NK-92 treated with Interleukin-12 subunit alpha and Interleukin-12 subunit beta, amount 100 ng/mL, for 24 hours (cell line): ENCODE measurements at places on chromosomes 2 and 18.

- DNase-seq, result no peak
These were observed 163.0 kb downstream of the PHLPP1 start for GRCh38 chr18:62878305-62878704.

- DNase-seq, result no peak
These were observed 9.5 kb upstream of the RNF103 start for GRCh38 chr2:86633155-86633651.

- DNase-seq, result no peak
These were observed 61.5 kb downstream of the TNS1 start for GRCh38 chr2:217941339-217941738.

- DNase-seq, result no peak
These were observed 448.6 kb downstream of the BCL11A start for GRCh38 chr2:60104514-60105505.

GRCh38 chr2:64656379-64656778 lies 2.7 kb upstream of the SERTAD2 start:
- no peak for DNase-seq

DNA sequence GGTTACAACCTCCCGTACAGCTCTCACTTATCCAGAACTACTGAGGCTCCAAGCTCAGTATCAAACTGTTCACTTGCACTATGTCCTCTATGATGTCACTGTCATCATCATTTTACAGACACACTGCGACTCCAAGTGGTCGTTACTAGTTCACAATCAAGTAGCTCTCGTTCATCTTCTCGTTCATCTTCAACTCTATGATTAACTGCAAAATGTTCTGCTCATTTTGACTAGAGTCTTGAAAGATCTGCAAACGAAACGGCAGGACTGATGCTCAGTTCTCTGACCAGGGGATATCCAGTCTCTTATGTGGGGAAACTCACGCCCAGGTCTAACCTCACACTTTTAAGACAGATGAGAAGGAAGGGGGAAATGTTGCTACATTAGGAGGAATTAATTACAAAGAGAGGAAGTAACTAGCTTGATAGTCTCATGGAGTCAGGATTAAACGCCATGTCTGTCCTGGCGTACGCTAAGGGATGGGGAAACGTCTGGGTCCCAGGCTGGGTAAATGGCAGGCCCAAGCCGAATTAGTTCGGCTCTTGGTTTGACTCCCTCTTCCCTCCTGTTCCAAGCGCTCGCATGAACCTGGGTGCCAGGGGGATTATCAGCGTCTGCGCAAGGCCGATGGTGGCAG lies 794 bp upstream of the CHCHD5 start:
- DNase-seq, result no peak

GRCh38 chr2:241107031-241107783 lies 5.1 kb upstream of the MTERF4 start:
- no peak for DNase-seq

DNA sequence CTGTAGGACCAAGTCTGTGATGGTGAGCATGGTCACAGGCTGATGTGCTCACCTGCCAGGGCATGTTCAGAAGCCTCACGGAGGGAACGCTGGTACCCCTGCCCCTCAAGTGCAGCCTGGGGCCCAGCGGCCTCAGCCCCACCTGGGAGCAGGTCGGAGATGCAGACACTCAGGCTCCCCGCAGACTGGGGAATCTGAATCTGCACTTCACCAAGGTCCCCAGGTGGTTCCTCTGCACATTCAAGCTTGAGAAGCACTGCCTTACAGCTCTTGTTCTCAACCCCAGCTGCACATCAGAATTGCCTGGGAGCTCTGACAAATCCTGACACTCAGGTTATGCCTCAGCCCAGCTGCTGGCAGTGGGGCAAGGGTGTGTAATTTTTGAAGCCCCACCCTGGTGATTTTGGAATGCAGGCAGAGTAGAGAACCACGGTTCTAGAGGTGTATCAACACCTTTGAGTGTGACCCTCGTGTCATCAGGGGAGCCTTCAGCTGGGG lies 54.8 kb downstream of the CRACDL start:
- DNase-seq, result no peak

GRCh38 chr18:76255070-76255683 lies 239.9 kb downstream of the ZNF516 start:
- DNase-seq, result no peak

GRCh38 chr2:219803294-219803693 lies 175.9 kb downstream of the SLC4A3 start:
- DNase-seq, result no peak

DNA sequence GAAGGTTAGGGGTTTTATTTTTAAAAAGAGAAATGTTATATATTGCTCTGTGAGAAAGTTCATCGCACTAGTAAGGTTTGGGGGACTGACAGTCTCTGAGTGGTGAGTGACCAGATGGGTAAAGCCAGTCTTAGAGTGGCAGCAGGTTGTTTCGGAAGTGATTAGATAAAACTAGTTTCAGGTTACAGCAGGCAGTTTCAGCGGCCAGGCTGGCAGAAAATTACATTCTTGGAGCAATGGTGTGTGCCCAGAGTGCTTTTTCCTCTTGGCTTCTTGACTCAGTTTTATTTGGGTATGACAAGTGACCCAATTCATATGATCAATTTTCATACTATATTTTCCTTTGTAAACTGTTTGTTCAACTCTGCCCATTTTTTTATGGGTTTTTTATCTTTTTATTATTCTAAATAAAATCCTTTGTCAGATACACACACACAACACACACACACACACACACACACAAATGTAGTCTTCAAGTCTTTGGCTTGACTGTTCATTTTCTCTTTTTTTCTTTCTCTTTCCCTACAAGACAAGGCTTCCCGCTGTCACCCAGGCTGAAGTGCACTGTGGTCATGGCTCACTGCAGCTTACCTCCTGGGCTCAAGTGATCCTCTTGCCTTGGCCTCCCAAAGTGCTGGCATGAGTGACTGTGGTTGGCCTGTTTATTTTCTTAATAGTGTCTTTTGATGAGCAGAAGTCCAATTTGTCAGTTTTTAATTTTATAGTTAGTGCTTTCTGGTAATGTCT lies 30.9 kb downstream of the RALBP1 start:
- no peak for DNase-seq

DNA sequence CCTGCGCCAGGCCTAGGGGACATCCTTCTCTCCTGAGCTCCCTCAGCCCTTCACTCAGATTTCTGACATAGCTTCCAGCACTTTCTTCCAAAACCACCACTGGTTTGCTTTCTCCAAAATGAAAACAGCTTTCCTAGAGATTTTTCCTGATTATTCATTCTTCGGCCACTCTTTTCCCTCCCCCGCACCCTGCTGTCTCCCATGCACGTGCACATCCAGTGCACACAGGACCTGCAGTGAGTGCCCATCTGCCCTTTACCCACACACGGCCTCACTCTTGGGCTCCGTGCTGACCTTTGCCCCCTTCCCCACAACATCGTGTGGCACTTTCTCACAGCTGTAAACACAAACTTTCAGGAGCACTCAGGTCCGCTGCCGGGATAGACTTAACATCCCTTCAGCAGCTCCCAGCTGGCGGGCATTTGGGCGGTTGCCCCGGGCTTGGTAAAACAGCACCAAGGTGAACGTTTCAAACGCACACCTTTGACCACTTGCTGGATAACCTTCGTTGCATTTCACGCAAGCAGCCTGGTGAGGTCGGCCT lies 25.8 kb downstream of the KIF1A start:
- no peak for DNase-seq

- DNase-seq, result no peak
These were observed 114.0 kb downstream of the CYP26B1 start for GRCh38 chr2:72033636-72034035.

- DNase-seq, result no peak
These were observed 245.7 kb downstream of the SP3 start for GRCh38 chr2:173719471-173719870.

DNA sequence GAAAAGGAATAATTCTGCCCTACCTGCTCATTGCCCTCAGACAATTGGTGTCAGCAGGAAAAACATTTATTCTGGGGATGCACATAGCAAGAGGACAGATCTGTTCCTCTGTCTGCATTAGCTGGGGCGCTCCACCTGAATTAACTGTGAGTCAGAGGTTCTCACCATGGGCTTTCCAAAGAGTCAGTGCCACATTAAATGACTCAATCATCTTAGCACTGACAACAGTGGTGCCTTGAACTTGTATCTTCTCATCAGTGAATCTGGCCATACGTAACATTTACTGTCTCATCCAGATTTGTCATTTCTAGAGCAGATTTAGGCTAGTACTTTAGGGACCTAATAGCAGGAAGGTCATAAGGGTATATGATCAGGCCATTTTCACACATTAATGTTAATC lies 358.1 kb upstream of the CRIM1 start:
- DNase-seq, result no peak

GRCh38 chr2:60962528-60962927 lies 55.0 kb upstream of the PEX13 start:
- DNase-seq, result no peak

- DNase-seq, result no peak
These were observed 1541.9 kb upstream of the PIK3C3 start for GRCh38 chr18:40413160-40413559.

- no peak for DNase-seq
These were observed 11.7 kb upstream of the NAPG start for GRCh38 chr18:10514082-10514481.

- no peak for DNase-seq
These were observed 117.5 kb upstream of the CRIM1 start for GRCh38 chr2:36238106-36238505.

DNA sequence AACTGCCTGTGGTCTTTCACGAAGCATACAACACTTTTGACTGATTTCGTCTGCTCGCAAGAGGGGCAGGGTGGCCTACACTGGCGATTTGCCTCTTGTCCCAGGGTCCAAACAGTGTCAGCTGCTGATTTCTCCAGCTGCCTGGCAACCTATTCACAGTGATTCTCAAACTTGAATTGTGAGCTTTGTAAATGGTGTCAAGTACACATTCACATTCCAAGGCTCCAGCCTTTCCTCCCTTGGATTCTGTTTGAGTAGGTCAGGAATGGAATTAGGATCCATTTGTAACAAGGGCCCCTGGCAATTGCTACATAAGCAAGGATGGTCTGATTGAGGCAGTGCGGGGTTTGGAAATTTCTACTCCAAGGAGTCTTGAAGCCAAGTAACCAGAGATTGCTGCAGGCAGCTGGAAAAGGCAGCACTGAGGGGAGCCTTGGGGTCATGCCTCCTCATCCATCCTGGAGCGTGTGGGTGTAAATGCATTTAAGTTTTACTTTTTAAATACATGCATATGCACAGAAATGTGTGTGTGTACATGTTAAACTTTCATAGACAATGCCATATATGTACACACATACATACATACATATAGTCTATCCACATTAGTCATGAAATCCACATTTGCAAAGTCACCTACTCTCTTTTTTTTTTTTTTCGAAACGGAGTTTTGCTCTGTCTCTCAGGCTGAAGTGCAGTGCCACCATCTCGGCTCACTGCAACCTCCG lies 86.8 kb upstream of the UXS1 start:
- DNase-seq, result no peak

- DNase-seq, result no peak
These were observed 1682.3 kb upstream of the PIK3C3 start for GRCh38 chr18:40272630-40273231.

- no peak for DNase-seq
These were observed 27.8 kb upstream of the CXXC1 start for GRCh38 chr18:50315100-50315871.

DNA sequence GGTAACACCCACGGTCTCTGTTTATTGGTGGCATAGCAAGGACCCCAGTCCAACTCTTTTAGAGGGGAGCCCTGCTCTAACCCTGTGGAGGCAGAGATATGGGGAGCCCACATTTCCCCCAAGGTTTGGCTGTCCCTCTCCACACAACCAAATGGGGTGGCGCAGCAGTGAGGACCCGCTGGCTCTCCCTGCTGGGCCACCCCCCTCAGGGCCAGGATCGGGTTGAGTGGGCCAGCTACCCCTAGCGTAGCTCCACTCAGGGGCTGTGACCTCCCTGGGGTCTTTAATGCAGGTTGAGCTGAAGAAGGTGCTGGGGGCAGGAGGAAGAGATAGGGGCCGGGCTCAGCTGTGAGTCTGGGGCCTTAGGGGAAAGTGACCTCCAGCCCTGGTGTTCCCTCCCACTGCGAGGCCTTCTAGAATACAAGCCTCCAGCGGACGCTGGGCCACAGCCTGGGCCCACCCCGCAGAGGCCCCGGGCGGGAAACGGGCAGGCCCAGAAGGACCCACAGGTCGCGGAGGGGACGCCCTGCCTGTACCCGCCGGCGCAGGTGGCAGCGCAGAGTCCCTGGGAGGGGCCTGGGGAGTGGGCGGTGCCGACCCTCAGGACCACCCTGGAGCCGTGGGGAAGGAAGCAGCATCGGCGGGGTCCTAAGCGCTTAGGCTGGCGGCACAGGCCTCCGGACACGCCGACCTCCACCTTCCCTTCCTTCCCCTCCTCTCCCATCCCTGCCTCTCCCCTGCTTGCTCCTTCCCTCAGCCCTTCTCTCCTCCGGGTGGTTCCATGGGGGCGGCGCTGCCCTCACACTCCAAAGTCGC lies 9.6 kb downstream of the CROCC2 start:
- DNase-seq, result no peak

GRCh38 chr2:107645586-107645985 lies 181.1 kb upstream of the RGPD4 start:
- DNase-seq, result no peak

DNA sequence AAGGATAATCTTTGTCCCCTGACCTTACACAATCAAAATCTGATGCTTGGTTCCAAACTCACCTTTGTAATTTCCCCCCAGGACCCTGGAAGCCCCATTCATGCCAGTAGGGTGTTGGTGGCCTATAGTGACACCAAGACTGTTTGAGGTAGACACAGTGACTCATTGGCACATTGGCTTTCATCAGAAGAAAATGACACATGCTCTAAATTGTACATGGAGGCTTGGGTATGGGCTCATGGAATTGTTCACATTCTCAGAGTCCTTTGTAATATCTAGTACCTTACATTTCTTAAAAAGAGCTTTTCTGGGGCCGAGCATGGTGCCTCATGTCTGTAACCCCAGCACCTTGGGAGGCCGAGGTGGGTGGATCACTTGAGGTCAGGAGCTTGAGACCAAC lies 61.2 kb upstream of the LRPPRC start:
- DNase-seq, result no peak

DNA sequence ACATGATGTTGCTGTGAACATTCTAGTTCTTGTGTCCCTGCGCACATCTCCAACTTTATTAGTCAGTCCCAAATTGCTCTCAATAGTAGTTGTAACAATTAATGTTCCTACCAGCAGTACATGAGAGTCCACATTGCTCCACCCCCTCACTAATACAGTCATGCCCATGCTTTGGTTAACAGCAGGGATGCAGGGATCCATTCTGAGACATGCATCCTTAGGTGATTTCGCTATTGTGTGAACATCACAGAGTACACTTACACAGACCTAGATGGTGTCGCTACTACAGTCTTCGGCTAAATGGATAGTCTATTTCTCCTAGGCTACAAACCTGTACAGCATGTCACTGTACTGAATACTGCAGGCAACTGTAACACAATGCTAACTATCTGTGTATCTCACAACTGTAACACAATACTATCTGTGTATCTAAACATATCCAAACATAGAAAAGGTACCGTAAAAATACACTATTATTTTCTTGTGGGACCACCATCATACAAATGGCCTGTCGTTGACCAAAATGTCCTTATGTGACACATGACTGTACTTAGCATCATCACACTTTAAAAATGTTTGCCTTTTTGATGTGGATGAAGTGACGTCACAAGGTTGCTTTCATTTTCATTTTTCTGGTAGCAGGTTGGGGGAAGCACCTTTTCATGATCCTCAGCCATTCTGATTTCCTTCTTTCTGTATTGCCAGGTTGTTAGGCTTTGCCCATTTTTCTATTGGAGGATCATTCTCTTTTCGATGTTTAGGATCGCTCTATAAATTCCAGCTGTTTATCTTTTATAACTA lies 82.9 kb upstream of the RNF152 start:
- DNase-seq, result no peak

- DNase-seq, result no peak
These were observed 282.0 kb upstream of the SIX2 start for GRCh38 chr2:45291296-45291701.

- DNase-seq, result no peak
These were observed 81.9 kb downstream of the IRS1 start for GRCh38 chr2:226717719-226718118.
